CD8-positive, alpha-beta T cell (primary cell): ENCODE measurements at places on chromosomes 6 and 20.

- no peak for DNase-seq
Measured at GRCh38 chr6:43983632-43984031, 143.6 kb downstream of the MRPL14 start.

DNA sequence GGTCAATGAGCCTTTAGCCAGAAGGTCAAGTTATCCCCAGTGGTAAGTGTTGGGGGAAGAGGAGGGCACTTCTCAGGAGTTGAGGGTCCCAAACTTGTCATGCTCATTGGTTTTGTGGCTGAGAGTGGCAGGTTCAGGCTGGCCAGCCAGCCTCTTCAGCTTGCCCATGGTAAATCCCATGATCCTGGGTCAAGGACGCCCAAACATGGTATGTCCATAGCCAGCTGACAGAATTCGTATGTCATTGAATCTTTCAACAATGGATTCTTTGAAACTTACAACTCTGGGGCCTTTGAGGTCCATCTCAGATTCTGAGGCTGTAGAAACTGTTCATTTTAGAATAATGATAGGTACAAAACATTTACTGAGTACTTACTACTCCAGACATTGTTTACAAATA, 36.1 kb upstream of the RSPO4 start:
- DNase-seq, result no peak

- DNase-seq, result no peak
Measured at GRCh38 chr6:35723587-35723986, 13.2 kb upstream of the ARMC12 start.

DNA sequence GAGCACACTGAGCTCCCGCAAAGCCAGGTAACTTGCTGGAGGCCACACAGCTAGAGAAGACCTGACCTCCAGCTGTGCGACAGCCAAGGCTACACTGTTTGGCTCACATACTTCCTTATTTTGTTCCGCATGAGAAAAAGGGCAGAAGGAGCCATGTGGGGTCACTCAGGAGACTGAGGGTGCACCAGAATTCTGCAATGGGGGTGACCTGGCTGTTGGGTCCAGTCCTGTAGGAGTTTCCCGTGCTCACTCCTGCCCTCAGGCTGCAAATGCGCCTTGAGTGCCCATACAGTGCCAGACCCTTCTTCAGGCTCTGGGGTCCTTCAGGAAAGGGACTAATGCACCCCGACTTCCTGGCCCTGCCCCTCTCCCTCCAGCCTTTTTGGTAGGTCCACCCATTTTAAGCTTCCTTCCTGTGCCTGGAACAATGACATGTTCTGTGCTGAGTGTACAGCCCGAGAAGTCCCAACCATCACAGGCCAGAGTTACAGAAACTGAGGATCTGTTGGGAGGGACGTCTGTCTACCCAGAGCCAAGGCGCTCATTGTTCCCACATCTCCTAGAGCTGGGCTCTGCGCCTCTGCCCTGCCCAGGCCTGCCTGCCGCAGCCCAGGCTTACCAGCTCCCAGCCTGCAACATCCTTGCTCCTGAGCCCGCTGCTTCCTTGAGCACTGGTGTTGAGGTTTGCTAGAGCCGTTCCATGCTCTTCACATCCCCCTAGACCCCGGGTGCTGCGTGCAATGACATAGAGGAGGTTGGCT, 33.5 kb upstream of the CD93 start:
- no peak for DNase-seq

GRCh38 chr6:136076496-136076895, 173.6 kb downstream of the MTFR2 start:
- DNase-seq, result no peak

GRCh38 chr20:5153612-5154542, 27.1 kb downstream of the CDS2 start:
- no peak for DNase-seq

DNA sequence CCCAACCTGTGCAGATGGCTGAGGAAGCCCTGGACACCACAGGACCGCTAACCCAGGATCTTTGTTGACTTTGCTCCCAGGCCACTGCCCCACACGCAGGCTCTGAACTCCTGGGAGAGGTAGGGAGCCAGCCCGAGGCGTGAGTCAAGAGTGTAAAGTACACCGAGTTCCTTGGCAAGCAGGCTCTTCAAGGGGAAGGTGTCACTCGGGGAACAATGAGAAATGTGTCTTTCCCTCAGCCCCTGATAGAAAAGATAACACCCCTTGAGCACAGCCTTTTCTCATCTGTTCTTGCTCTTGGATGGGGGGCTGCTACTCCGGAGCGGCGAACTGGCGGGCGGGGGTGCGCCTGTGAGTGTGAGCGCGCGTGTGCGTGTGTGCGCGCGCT, 472 bp upstream of the EDN3 start:
- no peak for DNase-seq

DNA sequence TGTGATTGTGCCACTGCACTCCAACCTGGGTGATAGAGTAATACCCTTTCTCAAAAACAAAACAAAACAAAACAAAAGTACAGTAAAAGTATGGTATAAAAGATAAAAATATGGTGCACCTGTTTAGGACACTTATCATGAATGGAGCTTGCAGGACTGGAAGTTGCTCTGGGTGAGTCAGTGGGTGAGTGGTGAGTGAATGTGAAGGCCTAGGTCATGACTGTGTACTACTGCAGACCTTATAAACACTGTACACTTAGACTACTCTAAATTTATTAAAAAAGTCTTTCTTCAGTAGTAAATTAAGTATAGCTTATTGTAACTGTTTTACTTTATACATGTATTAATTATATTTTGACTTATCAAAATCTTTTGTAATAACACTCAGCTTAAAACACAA, 46.0 kb downstream of the ZFP64 start:
- no peak for DNase-seq

DNA sequence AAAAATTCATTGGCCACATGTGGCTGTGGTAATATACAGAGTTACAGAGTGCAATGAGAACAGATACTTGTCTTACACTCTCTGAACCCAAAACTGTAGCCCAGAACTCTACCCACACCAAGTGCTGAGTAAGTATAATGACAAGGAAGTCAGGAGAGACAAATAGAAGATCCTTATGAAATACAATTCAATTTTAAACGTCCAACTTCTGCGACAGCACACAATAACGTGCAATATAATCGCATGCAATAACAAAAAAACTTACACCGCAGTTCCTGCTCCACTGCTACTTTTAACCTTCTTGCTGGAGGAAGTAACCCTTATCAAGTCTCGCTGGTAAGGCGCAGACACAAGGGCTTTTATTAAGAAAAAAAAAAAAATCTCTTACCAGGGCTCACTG, 881 bp downstream of the SFT2D1 start:
- DNase-seq, result no peak

- no peak for DNase-seq
Measured at GRCh38 chr20:51712501-51713212, 55.5 kb downstream of the ATP9A start.

GRCh38 chr6:124487623-124488431, 474.4 kb upstream of the RNF217 start:
- no peak for DNase-seq

GRCh38 chr20:23086056-23086566, at the start of gene CD93:
Gene CD93, minus strand, starts transcription at chr20:23086324. Its CDS starts 132 bp downstream, at chr20:23086192.
- peak; percentile 61 for DNase-seq

GRCh38 chr20:58996226-58996611, 10.8 kb downstream of the CTSZ start:
- no peak for DNase-seq

DNA sequence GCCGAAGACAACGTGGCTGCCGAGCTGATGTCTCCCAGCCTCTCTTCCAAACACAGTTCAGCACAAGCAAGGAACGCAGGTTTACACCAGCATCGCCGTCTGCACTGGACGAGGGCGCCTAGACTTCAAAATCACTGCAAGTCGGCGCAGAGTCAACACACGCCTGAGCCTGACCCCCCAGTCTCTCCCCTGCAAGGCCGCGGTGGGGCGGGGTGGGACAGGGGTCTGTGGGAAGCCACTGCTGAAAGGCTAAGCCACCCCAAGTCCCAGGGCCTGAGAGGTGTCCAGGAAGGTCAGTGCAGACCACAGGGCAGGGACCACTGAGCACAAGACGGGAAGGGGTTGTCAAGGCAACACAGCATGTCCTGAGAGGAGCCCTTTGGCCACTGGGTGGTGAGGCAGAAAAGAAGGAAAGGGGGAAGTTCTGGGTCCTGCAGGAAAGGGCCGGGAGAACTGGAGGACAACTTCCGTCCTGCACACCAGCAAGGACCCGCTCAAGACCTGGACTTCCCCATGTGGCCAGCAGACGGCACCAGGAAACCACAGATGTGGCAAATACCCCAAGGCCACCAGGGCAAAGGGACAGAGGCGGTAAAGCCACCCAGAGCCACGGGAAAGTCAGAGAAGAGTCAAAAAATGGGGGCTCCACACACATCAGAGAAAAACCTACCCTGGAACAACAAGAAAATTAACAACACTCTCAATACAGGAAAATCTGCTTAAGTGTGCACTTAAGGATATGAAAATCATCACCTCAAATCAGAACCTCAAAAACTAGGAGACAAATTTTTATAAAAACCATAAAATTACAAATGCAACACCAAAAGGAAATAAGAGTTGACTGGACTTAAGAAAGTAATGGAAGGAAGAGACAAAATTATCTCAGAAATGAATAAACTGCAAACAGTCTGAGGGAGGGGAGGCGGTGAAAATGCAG, 84.8 kb downstream of the TAF4 start:
- no peak for DNase-seq

- no peak for DNase-seq
Measured at GRCh38 chr6:88517737-88518136, 351.6 kb upstream of the CNR1 start.

DNA sequence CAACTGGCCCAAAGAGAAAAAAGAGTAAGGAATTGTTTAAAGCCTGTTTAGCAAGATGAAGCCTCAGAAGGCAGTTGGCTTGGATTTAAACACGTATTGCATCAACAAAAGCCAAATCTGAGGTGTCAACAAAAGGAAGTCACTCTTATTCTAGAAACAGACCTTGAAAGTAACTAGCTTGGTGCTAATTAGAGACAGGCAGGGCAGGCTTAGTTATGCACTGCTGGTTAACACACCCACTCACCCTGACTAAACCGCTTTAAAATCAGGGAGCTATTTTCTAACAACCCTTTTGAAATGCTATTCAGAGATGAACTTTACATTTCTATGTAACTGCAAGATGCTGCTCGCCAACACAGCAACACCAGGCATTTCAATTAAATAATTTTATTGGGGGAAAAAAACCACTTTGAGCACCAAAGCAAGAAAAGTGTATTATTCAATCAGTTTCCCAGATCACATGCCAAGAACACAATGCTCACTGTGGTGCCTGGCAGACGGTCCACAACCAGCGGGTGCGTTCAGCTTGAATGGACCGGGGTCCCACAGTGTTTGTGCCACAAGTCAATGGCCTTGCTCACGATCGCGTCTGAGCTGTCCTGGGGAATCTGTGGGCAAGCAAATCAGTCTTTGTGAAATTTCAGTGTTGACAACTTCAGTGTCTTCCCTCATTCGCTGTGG, 23.6 kb downstream of the TBC1D7 start:
- peak; percentile 23 for DNase-seq

DNA sequence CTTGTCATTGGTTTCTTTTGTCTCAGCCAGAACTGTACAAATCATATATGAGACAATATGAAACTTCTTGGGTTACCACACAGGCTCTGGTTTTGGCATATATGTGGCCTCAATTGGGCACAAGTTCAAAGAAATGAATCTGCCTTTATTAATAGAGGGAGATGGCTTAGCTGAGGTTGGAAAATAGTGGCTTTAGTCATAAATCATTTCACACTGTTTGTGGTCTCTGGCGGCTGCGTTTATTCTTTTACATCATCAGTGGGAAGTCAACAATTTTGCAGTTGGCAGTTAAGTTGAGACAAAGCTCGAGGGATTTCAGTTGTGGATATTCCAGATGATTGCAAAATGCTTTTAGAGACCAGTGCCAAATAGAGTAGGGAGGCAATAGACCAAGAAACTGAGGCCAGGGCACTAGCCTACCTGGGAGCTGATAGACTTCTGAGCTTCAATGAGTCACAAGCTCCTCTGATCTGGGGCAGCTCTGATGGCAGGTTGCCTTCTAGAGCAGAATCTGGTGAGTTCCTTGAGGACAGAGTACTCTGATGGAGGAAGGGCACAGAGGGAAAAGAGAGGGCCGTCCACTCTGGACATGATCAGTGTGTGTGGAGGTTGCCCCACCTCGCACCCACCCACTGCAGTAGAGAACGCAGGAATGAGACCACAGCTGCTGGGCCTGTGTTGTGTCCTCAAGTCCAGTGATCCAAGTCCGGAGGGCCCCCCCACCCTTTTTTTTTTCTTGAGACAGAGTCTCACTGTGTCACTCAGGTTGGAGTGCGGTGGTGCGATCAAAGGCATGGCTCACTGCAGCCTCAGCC, 73.5 kb downstream of the ARMC2 start:
- no peak for DNase-seq

DNA sequence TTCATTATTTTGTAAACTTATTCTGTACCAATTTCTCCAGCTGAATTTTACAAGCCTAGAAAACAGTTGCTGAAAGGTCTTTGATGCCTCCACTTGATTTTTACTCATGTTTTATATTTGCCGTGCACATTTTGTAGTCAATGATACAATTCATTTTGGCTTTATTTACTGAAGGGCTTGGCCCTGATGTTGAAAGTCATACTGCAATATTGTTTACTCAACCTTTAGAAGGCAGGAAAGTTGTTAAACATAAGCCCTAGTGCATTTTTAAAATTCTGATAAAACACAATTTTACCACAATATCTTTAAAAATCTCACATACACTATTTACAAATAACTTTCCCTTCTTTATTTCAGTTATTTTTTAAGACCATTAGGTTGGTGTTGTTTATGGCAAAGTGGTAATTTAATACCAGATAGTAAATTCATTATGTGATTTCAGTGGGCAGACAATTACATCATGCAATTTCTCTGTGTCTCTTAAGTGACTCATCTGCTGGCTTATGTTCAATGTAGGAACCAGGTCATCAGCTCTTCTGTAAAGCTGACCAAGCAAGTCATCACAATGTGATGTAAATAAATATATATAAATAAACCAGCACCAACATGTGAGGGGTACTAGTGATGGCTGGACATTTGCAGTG, 121.1 kb upstream of the SLC35B3 start:
- no peak for DNase-seq

GRCh38 chr6:137715589-137716045, 151.4 kb upstream of the TNFAIP3 start:
- DNase-seq, result peak; percentile 32

DNA sequence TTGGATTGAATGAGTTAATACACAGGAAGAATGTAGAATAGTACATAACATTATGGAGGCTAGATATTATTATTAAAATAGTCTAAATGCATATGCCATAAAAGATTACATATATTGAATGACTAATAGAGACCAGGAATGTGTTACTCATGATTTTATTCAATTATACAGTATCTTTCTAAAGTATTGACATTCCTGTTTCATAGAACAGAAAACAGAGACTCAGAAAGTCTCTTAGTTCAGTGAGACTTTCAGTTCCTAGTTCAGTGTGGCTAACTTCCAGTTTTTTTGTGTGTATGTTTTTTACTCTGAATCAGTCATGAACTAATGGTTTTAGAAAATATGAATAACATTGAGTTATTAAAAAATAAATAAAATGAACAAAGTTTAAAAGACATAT, 34.6 kb upstream of the TMEM244 start:
- no peak for DNase-seq

- no peak for DNase-seq
Measured at GRCh38 chr20:53829255-53829723, 235.7 kb upstream of the ZNF217 start.

GRCh38 chr20:16947479-16947878, 199.3 kb downstream of the OTOR start:
- no peak for DNase-seq
